ENCODE measurements at places on chromosomes 6 and 20.

GRCh38 chr20:59994697-59995122 is 36.5 kb downstream of the CDH26 start:
- DNase-seq = no peak

GRCh38 chr6:96014846-96015517 is 792 bp upstream of the FUT9 start:
- DNase-seq = no peak

DNA sequence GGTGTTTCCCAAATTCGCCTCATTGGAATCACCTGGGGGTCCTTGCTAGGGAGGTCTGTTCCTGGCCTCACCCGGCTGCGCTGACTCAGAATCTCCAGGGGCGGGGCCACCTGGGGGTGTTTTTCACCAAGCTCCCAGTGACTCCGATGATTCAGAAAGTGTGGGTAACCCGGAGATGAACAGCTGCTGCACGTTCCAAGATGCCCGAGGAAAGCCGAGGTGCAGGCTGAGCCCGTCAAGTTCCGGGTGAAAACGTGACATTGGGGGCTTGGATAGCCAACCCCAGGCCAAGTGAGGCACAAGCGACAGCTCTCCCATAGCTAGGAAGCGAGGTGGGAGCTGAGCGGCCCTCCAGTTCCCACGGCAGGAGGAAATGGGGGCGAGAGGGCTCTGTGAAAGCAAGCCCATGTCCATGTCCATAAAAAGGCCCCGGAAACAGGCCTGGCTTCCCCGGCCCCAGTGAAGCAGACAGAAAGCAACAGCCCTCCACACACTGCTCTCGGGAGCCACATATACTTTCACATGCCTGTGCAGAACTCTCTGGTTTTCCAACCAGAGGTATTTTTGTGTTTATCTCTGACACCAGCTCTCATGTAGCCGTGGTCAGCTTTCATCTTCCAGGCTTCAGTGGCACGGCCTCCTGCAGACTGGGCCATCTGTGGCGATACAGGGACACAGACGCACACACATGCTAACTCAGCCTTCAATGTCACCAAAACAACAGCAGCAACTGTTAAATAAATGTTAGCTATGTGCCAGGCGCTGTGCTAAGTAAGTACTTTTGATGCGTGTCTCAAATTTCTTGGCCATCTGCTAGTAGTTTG is 90.7 kb upstream of the CCDC28A start:
- DNase-seq = peak; percentile 28

DNA sequence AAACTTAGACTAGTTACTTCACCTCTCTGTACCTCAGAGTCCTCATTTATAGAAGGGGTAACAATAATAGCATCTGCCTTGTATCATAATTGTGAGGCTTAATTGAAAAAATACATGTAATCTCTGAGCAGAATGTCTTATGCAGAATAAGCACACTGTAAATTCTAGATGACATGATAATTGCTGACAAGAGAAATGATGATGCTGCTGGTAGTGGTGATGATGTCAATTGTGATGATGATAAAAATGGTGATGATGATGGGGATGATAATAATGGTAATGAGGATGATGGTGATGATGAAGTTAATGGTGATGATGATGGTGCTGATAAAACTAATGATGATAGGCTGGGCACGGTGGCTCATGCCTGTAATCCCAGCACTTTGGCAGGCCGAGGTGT is 346.1 kb upstream of the CDH4 start:
- no peak for DNase-seq

DNA sequence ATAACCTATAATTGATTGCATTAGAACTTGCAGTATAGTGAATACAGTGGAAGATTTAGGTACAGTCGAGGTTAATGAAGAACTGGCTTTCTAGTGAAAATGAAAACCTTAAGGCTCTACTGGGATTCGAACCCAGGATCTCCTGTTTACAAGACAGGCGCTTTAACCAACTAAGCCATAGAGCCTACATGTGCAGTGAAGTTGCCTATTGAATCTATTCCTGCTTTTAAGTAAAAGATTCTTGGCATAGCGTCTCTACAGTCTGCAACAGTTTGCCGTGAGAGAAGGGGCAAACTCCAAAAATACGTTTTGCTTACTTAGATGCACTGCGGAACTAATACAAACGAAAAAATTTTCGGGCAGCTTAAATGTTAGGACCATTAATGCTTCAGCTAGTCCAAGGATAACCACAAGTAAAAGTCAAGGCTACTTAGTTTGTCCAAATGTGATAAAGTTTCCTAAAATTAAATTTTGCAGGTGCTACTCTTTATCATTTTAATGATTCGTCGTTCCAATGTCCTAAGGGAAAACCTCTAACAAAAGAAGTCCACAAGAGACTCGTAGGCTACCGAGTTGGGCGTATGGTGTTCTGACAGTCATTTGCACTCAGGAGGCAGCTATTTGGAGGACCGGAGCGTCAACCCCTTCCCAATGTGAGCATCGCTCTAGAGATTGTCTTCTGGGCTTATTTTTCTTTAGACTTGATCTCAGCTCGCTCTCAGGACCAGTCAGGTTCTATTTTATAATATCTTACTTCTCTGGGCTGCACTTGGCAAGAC is 31.3 kb upstream of the ZSCAN23 start:
- peak; percentile 86 for DNase-seq

DNA sequence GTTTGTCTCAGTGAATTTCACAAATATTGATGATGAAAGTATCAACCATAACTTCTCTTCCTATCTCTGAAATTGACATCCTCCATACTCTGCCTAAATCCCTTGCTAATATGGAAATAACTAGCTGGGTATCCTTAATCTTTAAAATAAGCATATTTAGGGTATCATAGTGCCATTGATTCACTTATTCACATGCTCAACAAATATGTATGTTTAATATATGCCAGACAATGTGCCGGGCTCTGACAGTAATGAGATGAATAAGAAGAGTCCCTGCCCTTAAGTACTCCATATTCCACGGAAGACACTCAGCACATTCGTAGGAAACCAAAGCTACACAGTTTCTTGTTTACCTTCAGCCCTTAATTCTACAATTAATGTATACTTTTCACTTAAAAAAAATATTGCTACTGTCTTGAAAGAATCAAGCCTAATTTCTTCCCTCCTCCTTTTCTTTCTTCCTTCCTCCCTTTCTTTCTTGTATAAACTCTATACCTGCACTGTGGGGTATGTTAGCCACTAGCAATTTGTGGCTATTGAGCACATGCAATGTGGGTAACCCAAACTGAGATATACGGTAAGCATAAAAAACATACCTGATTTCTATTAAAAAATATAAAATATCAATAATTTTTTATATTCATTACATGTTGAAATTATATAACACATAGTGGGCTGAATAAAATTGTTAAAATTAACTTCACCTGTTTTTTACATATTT is 42.8 kb upstream of the STXBP5 start:
- DNase-seq = no peak

DNA sequence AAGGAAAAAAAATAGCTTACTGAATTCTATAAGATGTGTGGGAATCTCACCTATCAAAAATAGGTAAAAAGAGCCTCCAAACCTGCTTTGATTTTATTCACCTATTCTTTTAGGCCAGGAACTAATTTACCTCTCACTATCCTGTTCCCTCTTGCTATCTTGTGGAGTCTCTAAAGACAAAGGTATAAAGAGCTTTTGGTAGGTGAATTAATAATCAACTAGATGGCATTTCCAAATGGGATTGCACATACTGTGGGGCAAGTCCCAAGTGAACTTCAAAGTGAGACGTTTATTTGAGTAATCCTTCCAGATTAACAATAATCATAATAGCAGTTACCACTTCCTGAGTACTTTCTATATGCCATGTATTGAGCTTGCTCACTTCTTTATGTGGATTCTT is 2.8 kb downstream of the FAM8A1 start:
- DNase-seq = no peak

DNA sequence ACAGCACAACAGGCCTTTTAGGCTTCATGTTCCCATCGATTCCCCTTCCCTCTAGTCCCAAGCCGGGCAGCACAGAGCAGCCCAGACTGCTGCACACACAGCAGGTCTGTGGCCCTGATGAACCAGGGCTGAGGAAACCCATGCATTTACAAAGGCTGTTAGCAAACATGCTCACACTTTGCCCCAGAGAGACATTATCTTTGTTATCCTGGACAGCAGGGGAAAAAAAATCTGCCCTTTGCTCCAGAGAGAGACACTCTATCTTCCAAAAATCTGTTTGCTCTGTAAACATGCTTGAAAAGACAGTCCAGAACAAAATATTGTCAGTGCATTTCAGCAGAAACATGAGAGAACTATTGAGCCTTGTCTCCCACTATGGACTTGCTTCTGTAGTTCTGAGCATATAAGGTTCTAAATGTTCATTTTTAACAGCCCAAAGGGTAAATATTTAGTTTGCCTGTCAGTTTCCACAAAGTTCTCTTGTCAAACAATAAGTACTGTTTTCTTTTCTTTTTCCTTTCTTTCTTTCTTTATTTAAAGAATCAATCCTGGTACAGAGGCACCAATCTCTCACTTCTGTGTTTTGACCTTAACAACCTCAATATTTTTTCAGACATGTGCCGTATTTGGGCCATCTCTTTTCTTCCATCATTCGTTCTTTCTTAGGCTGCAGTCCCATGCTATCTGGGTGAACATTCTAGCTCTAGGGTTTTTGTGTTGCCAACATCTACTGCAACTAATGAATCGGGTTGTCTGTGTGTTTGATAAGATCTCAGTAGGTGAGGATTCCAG is 468.0 kb downstream of the EPM2A start:
- no peak for DNase-seq

Data from fibroblast of pulmonary artery (primary cell).